ENCODE measurements at places on chromosomes 3 and 15.

DNA sequence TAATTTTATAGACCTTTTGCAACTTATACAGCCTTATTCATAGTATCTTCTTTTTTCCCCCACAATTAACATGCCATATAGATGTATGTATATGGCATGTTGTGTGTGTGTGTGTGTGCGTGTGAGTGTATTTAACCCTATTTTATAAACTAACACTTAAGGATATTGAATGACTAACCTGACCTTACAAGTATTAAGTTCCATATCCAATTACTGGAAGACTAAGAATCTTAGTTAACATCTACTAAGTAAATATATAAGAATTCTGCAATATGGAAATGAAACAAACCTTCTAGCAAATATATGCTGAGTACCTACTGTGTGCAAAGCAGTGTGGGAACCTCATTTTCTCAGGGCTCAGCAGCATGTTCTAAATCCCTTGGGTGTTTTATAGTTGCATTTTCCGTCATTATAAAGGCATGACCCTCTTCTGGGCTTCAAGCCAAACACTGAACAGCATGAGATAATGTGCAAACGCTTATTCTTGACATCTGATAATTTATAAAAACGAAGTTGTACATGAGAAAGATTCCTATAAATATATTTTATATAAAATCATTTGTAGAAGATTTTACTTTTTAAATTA, 105.5 kb downstream of the NLGN1 start:
- no peak for DNase-seq

- DNase-seq = no peak
These were observed 7.6 kb downstream of the SELENOS start for GRCh38 chr15:101269479-101270223.

DNA sequence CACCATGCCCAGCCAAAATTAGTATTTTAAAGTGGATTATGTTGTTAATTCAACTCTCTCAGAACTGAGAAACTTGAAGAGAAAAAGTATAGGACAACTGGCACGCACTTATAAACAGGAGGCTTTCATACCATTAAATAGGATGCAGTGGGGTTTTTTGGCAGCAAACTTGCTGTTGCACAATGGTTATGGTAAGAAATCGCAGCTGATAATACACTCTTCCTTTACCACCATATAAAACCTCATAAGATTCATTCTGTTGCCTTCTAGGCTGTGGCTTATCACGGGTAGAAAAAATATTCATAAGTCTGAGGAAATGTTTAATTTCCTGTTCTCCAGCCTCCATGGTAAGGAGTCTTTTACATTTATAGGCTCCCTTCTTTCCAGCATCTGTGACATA, 95.3 kb downstream of the TMCO5A start:
- no peak for DNase-seq

DNA sequence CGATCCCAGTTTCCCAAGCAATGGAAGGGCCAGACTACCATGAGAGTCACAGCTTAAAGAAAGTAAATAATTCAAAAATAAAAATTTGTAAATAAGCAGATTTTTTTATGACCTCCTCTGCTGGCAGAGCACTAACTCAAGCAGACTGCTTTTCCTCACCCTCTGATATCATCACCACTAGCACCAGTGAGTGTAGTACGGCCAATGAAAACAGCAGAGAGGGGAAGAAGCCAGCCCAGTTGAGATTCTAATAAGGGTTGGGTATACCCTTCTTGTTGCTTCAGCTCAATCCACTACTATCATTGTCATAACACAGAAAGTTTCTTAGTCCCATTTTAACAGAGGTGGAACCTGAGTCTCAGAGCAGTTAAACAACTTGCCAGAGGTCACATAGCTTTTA, 193.1 kb downstream of the ERC2 start:
- DNase-seq = no peak

DNA sequence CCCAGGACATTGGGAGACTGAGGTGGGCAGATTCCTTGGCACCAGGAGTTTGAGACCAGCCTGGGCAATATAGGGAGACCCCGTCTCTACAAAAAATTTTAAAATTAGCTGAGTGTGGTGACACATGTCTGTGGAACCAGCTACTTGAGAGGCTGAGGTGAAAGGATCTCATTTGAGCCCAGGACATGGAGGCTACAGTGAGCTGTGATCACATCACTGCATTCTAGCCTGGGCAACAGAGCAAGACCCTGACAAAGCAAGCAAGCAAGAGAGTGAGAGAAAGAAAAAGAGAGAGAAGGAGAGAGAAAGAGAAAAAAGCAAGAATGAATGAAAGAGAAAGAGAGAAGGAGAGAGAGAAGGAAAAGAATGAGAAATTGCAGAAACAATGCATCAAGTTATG, 52.1 kb upstream of the CSPG5 start:
- DNase-seq = no peak

DNA sequence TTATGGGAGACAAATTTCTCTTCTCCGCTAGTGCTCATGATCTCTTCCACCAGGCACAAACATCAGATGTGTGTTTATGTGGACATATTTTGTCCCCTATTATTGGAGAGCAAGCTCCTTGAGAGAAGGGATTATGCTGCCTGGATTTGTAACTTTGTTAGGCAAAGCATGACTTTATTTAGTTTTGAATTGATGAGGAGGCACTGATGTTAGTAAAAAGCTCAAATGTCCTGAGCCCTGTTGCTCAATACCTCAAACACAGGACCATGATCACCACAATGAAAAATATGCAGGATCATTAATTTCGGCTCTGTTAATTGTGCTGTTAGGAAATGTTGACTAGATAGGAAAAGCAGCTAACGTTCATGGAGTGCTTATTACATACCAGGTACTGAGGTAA, 29.1 kb downstream of the SCG5 start:
- no peak for DNase-seq

DNA sequence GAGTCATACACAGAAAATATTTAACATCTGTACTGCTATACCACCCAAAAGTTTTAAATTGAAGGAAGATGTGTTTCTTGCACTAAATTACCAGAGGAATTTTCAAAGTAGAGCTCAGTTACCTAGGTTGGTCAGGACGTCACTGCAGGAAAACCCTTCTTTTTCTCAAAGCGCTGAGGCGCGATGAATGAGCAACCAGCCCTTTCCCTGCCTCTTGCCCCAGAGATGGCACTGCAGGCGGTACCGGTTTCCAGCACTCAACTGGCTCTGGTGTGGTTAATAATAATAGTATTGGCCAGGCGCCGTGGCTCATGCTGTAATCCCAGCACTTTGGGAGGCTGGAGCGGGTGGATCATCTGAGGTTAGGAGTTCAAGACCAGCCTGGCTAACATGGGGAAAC, 49.3 kb downstream of the HES1 start:
- no peak for DNase-seq

DNA sequence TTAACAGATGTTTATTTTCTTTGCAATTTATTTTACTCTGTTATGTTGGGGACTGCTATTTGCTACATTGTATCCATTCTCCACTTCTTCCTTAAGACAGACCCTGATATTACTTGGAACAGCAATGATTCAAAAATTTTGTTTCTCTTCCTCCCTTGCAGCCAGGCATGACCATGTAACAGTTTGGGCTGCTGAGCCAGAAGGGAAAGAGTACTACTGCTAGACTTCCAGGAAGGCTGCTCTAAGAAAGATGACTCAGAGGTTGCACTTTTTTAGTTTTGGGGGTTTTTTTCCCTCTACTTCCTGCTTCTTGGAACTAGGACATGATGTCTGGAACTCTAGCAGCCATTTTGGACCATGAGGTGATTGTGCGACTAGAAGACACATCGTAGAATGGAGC, 10.3 kb downstream of the PRR20G start:
- DNase-seq = no peak

DNA sequence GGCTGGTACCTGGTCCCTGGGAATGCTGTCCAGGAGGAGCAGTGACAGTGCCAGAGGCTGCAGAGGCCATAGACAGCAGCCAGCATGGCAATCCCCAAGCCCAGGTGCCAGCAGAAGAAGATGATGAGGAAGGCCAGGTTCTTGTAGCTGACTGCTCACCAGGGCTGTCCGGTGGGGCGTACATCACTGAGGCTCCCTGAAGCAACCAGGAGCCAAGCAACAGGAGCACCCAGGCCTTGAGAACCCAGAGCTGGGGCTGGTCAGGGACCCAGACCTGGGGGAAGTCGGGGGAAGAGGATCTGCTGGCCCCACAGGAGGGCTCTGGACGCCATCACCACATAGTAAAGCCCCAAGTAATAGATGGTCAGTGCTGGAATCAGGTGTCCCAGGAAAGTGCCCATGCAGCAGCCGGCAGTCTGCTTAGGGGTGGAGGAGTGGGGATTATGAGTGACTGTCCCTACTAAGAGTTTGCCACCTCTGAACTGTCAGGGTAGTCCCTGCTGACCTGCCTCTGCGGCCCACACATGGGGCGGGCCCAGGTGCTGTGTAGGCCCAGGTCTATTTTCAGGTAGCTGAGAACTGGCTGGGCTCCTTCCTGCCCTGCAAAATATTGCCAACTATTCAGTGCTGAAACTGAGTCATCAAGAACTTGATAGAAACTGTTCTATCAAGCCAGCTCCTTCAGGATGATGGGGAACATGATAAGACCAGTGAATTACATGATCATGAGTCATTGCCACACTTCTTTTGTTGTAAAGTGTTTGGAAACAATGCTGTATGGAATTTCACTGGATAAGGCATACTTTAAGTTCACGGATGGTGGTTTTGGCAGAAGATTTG, 68.7 kb downstream of the CHRD start:
- DNase-seq = peak; percentile 64

DNA sequence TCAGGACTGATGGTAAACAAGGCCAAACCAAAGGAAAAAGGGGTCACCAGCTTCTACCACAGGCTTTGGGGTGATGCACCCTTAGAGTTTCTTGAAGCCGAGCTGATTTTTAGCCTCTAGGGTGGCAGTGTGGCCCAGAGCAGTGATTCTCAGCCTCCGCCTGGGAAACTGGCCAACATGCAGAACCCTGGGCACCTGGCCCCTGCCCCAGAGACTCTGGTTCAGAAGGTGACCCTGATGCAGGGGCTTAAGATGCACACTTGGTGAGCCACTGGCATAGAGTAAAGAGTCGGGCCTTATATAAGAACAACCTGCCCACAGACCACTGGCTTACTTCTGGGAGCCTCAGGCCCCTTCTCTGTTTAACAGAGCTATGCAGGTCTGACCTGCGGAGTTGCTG, 44.5 kb downstream of the SYNM start:
- no peak for DNase-seq

GRCh38 chr3:99911433-99911832, 93.8 kb downstream of the CMSS1 start:
- DNase-seq = no peak

- no peak for DNase-seq
These were observed 24.0 kb downstream of the CP start for GRCh38 chr3:149197669-149198068.

DNA sequence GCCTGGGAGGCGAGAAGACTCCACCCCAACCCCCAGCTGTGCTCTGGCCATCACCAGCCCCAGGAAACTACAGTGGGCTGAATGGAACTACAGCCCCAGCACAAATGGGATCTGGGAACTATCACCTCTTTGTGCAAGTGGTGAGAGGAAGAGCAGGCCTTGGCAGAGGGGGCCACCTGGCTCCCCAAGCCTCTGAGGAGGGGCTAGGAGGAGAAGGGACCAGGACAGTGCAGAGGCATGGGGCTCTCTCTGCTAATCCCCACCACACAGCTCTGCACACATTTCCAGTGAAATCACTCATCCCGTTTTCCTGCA, 31.6 kb downstream of the KY start:
- DNase-seq = no peak

- no peak for DNase-seq
These were observed 75.4 kb upstream of the ABHD17C start for GRCh38 chr15:80619680-80620079.

GRCh38 chr3:187458921-187459320, 90.7 kb downstream of the RTP4 start:
- no peak for DNase-seq

GRCh38 chr3:115761927-115762305, 138.6 kb downstream of the GAP43 start:
- DNase-seq = no peak

GRCh38 chr3:52181543-52181942, 16.4 kb upstream of the ALAS1 start:
- no peak for DNase-seq

- DNase-seq = no peak
These were observed 198.9 kb downstream of the ADAMTS9 start for GRCh38 chr3:64488939-64489338.

DNA sequence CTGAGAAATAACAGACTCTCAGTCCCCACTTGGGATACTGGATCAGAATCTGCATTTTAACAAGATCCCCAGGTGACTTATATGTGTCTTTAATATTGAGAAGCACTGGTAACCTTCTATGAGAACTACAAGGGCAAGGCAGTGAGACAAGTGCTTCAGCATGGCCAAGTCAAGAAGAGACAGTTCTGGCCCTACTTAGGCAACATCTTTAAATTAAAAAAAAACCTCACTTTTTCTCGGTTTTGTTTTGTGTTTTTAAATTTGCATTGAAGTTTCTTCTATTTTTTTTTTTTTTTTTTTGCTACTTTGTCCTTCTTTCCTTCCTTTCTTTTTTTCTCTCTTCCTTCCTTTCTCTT, 42.5 kb upstream of the SPTSSB start:
- no peak for DNase-seq

DNA sequence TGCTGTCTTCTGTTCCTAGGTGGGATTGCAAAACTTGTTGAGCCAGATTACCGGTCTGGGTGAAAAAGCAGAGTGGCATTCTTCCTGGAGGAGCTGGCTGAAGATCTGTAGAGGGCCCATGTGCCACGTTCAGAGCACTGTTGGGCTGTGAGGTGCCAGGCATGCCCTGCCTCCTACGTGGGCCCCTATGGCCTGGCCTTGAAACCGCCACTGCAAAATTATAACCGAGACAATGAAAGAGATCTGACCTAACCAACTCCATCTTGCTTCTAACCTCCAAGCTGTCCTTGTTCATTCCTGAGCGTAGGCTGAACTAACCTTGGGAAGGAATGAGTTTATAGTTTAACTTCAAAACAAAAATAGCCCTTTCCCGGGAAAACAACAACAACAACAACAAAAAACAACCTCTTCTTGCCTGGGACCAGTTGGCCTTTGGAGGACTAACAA, 1.4 kb upstream of the ACAD9 start:
- DNase-seq = no peak
